GM18507 (cell line): ENCODE measurements at places on chromosomes 1 and 21.

- DNase-seq = no peak
Measured at GRCh38 chr1:170075186-170075585, 691 bp upstream of the KIFAP3 start.

- no peak for DNase-seq
Measured at GRCh38 chr1:222736470-222736869, 532 bp upstream of the FAM177B start.

DNA sequence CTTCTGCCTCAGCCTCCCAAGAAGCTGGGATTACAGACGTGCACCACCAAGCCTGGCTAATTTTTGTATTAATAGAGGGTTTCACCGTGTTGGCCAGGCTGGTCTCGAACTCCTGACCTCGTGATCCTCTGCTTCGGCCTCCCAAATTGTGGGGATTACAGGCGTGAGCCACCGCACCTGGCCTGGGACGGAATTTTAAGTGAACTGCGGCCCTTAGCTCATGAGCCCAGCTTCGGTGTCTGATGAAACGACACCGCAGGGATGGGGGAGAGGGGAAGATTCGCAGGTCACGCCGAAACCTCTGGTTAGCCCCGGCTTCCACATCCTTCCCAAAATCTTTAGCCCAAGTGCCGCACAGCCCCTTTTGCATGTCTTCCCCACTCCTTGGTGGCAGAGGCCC, 39.1 kb downstream of the LRRC3 start:
- DNase-seq = no peak

DNA sequence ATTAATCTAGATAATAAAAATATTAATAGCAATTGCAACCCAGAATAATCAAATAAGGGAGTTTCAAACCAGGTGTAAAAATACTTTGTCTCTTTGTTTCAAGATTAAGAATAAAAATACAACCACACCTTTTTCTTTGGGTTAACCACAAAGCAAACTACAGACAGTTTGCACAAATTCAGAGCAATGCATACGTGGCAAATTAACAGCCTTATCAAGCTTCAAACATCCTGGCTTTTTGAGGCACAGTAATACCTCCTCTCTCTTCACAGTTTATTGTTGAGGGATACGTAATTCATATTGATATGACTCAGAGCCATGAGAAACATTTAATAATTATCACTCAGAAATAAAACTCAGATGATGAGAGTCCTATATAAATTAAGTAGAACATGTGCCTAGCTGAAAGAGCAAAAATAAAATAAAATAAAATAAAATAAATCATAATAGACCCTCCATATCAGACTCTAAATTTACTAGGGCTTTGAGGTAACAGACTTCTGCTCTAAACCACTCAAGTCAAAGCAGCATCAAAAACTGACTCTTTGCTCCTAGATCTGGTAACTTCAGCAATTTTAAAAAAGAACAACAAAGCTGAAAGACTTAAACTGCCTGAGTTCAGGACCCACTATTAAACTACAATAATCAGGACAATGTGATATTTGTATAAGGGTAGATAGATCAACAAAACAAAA, 11.4 kb downstream of the EDEM3 start:
- DNase-seq = no peak

DNA sequence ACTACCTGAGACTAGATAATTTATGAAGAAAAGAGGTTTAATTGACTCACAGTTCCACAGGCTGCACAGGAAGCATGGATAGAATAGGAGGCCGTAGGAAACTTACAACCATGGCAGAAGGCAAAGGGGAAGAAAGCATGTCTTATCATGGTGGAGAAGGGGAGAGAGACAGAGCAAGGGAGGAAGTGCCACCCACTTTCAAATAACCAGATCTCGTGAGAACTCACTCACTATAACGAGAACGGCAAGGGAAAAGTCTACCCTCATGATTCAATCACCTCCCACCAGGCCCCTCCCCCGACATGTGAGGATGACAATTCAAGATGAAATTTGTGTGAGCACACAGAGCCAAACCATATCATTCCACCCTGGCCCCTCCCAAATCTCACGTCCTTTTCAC, 4.7 kb upstream of the C21orf91 start:
- no peak for DNase-seq
